Central memory CD8-positive, alpha-beta T cell (primary cell): ENCODE measurements at places on chromosomes 3 and 15.

DNA sequence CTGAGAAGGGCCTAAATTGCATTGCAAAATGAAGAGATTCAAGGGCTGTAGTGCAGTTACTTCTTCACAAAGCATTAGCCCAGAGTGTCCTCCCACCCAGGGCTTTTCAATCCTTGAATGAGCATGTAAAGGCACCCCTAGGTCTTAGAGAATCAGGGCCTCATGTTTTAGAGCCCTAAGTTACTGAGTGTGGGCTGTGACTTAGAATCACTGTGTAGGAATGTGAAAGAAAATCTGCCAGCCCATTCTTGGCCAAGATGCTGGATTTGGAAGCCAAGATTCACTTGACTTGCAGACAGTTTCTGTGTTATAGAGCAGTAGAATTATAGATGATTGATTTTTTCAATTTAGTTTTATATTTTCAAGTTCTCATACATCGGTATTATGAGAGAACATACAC lies 153.2 kb downstream of the MYRIP start:
- no peak for DNase-seq

- peak; percentile 38 for DNase-seq
Measured at GRCh38 chr3:196643201-196643749, 3.8 kb downstream of the NRROS start.

GRCh38 chr3:187621881-187622280 lies 48.3 kb downstream of the SST start:
- DNase-seq, result no peak

GRCh38 chr15:43414196-43414595 lies 43.3 kb downstream of the TUBGCP4 start:
- DNase-seq, result no peak

GRCh38 chr3:14925729-14926591 lies 21.4 kb upstream of the NR2C2 start:
- no peak for DNase-seq

DNA sequence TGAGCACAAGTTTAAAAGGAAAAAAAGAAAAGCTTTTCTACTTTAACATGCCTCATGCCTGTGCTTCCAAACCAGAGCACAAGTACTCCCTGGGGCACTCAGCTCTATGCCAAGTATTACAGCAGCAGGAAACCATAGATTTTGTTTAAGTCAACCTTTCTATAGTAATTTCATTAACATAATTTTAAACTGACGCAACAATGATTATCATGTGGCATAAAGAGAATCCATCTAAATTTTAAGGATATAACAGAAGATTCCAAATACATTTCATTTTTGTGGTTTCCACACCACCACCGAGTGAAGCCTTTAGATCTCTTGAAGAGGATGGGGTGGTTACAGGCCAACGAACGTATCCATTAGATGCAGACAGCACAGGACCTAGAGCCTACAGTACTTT lies 112.1 kb downstream of the TNIK start:
- no peak for DNase-seq

DNA sequence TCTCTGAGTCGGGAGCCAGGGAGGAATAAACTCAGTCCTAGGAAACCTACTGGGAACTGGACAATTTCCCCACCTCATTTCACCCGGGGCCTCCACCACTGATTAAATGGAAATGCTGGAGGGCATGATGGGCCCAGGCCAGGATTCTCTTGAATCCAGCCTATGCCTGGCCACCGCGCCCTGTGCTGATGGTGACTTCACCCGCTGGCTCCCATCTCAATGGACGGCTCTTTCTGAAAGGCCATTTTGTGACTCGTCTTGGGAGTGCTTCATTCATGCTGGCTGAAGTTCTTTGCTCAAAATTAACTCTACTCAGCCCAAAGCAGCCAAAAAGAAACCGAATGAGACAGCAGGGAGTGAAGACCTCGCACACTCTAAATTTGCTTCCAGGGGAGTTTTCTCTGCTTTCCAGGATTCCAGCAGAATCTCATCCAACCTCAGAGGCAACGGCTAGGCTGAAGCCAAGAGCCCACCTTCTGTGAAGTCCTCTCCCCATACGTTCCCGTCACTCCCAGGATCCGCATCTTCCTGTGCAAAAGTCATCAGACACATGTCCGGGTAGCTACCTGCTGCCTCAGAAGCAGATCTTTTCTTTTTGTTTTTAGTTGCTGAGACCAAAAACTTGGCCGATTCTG lies 266.0 kb upstream of the ICE2 start:
- no peak for DNase-seq

DNA sequence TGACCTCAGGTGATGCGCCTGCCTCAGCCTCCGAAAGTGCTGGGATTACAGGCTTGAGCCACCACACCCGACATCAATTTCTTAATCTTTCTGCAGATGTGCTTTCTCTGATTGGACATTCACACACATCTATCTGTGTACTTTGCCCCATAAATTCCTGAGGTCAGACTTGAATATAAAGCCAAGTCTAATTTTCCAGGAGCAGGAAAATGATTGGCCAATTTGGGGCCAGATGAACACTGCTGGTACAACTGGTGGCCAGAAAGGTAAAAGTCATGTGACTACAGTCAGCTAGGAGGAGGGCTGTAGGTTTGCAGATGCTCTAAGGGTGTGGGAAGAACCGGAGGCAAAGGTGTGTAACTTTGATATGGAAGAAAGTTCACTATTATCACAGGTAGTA lies 3.2 kb upstream of the RAD51 start:
- no peak for DNase-seq
